ENCODE measurements at places on chromosomes 7 and 10.

DNA sequence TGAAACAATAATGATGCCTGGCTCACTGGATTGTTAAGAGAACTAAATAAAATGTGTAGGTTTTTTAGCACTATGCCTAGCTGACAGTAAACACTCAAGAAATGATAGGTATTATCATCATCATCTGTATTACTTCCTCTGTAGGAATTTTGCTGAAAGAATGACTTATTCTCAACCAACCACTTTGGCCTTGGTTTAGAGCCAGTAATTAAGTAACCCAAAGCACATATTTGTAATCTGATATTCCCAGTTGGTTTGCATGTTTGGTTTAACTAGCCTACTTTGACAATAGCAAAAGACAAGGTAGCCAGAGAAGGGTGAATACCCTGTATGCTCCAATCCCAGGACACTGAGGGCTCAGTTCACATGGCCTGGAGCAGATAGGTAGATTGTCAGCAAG is 34.4 kb downstream of the BCAP29 start:
- DNase-seq, result no peak

- no peak for DNase-seq
Observed at GRCh38 chr10:124627866-124628675, 116.1 kb downstream of the FAM53B start.

DNA sequence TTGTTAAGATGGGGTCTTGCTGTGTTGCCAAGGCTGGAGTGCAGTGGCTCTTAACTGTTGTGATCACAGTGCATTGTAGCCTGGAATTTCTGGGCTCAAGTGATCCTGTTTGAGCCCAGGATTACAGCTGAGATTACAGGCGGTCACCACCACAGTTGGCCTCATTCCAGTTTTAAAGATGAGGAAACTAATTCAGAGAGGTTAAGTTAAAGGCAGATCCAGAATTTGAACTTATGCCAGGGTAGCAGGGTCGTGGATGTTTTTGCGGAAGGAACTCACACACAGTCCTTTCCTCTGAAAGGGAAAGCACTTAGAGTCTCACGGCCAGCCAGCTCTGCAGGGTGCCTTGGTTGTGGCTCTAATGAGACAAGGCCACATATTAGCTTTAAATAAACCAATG is 84.7 kb downstream of the MMRN2 start:
- DNase-seq, result no peak

GRCh38 chr7:24858108-24858977 is 101.1 kb upstream of the GSDME start:
- no peak for DNase-seq

GRCh38 chr10:104090611-104091010 is 4.9 kb upstream of the COL17A1 start:
- no peak for DNase-seq

- no peak for DNase-seq
Observed at GRCh38 chr10:51272555-51272954, 198.3 kb downstream of the PRKG1 start.

- DNase-seq, result no peak
Observed at GRCh38 chr7:40874756-40875155, 740.0 kb downstream of the SUGCT start.

GRCh38 chr7:370775-371118 is 80.8 kb downstream of the FOXL3 start:
- DNase-seq, result no peak

GRCh38 chr10:15188603-15189002 is 20.1 kb upstream of the NMT2 start:
- no peak for DNase-seq

DNA sequence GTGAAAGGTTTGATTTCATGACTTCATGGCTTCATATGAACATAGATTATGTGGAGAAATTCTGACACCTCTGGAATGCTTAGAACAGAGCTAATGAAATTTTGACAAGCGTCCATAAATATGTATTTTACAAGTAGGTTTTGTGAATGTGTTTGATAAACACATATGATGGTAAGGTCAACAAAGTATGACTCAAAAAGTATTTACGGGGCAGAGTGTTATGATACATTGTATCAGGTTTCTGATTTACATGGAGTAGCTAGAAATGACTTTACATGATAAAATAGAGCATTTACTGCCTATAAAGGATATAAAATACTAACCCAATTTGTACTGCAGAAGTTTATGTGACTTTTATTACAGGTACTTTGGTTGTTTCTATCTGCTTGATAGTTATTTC is 206.3 kb downstream of the MDFIC start:
- no peak for DNase-seq

- DNase-seq, result no peak
Observed at GRCh38 chr7:91778416-91778815, 102.1 kb downstream of the MTERF1 start.

All from stimulated activated CD8-positive, alpha-beta memory T cell treated with anti-CD3 and anti-CD28 coated beads, Interleukin-4, amount 100 ng/mL, for 1 hour (primary cell).